Right cardiac atrium (tissue), 5 donors: ENCODE measurements at places on chromosomes 6 and 20.

GRCh38 chr6:117498159-117498558 is 15.7 kb downstream of the DCBLD1 start:
- DNase-seq = no peak

DNA sequence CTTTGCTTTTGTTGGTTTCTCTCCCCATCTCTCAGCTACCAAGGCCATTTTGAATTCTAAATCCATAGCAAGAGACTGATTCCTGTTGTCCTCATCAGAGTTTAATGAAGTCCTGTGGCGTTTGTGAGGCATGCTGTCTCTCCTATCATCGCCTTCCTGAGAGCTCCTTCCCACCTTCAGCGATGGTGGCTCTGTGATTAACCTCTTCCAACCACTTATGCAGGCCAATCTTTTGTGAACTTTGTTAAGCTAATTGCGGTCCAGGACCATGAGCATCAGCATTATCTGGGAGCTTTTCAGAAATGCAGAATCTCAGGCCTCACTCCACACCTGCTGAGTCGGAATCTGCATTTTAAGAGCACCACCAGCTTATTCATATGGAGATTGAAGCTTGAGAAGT is 272.5 kb upstream of the CDYL start:
- DNase-seq = no peak

- no peak for DNase-seq
Measured at GRCh38 chr6:81761197-81761596, 8.7 kb upstream of the TENT5A start.

- DNase-seq = no peak
Measured at GRCh38 chr6:146041282-146041681, 12.4 kb downstream of the GRM1 start.

GRCh38 chr6:170130201-170130621 is 160.7 kb downstream of the DLL1 start:
- no peak for DNase-seq

GRCh38 chr20:34703424-34704176 is 544 bp upstream of the TP53INP2 start:
- DNase-seq = no peak

GRCh38 chr20:3383878-3384495 is 23.5 kb downstream of the DNAAF9 start:
- DNase-seq = no peak

- DNase-seq = no peak
Measured at GRCh38 chr20:40207655-40208054, 481.4 kb downstream of the MAFB start.

- peak; percentile 83 for DNase-seq
Measured at GRCh38 chr20:20452254-20452676, 84.4 kb downstream of the INSM1 start.

DNA sequence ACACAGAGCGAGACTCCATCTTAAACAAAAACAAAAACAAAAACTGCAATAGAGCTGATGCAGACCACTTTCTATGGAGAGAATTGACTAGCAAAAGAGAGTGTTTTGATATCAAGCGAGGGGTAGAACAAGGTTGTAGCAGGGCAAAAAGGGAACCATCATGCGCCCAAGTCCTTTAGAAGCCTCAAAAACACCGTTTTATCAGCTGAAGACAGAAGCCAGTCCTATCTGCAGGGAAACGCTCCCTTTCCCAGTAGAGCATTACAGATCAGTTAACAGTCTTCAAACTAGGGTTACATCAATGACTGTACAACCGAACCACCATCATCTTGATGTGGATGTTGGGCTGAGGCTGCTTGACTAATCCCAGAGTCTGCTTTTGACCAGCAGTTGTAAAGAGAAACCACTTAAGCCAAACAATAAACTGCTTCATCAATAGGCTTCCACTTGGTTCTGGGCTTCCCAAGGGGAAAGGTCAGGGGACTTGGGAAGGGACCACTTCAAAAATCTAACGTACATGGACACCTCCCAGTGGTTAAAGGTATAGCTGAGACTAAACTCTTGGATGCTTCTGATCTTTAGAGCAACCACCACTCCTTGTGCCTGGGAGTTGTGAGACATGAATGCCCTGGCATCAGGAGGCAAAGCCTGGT is 59.6 kb upstream of the SPDEF start:
- no peak for DNase-seq

- DNase-seq = no peak
Measured at GRCh38 chr6:10320291-10320690, 94.6 kb downstream of the TFAP2A start.

- DNase-seq = no peak
Measured at GRCh38 chr6:73064266-73064665, 161.0 kb downstream of the KHDC1L start.

DNA sequence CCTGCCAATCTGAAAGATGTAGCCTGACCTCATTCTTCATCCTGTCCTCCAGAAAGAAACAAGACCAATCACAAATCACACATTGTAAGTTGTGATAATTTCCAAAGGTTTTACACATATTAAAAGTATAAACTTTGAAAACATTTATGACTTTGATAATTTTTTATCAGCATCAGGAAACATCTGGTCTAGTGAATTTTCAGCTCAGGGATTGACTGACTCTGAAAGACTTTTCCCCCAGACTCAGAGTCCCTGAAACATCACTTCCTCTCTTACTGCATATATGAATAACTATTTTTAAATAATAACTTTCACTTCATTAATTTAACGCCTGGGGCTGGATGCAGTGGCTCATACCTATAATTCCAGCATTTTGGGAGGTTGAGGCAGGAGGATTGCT is 48.5 kb upstream of the SSTR4 start:
- DNase-seq = no peak

GRCh38 chr20:41608606-41609005 is 9.6 kb downstream of the CHD6 start:
- DNase-seq = no peak

DNA sequence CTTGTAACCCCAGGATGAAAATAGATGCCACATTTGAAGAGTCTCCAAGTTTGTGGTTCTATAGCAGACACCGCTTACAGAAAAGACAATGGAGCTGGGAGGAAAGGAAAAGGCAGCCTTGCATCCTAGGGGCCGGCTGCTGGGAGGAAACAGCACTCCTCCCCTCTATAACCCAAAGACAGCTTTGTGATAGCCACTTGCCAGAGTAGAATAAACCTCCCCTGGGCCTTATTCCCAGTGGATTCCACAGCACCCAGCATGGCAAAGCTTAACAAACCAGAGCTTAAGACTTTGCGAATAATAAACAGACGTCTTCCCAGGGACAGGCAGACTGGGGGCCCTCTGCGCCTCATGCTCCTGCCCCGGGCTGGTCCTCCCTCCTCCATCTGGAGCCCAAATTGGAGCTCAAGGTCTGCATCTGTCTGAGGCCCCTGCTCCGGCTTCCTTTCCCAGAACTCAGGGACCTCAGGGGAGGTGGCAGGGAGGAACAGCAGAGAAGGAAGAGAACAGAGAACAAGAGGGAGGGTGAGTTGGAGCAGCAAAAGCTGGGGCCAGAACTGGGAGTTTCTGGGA is 8.8 kb upstream of the TAF8 start:
- no peak for DNase-seq

- DNase-seq = no peak
Measured at GRCh38 chr6:14729129-14729871, 516.6 kb upstream of the JARID2 start.

- no peak for DNase-seq
Measured at GRCh38 chr6:159119791-159120190, 49.4 kb upstream of the FNDC1 start.

DNA sequence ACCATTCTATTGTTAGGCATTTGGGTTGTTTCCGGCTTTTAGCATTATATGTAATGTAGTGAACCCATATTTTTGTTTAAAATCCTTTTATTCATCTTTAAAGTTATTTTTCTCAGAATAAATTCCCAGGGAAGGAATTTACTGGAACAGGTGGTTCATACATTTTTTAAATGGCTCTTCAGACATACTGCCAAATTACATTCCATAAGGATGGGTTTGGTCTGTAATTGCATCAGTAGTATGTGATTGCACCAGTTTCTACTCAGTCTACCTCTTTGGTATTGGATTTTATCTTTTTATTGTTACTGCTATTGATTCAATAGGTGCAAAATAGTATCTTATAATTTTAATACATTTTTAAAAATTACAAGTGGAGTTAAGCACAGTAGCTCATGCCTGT is 27.2 kb downstream of the BRPF3 start:
- DNase-seq = no peak

DNA sequence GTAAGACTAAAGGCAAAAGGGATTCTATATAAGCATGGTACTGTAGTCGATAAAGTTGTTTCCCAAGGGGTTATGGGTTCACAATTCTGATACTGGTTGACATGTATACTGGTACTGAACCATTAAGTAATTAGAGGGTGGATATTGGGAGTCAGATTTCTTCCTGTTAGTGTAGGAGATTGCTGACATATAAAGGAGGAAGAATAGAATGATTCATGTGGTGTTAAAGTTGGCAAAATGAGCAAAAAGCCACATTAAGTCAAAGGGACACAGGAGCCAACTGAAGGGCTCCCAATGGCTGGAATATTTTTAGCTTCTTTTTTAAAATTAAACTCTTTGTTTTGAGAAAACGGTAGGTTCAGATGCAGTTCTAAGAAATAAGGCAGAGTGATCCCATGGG is 161.8 kb upstream of the PRND start:
- DNase-seq = no peak

DNA sequence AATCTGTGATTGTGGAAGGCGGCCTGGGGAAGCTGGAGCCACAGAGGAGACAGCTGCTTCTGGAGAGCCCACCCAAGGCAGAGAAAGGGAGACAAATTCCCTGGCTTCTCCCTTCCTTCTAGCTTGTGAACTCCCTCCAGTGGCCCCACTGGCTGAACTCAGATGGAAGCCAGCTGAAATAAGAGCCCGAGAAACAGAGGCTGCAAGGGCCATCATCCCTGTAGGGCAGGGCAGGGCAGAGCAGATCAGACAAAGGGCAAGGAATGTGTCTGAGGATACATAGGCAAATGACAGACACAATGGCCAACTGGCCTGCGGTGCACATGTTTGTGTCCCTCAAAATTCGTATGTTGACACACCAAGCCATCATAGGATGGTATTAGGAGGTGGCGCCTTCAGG is 25.3 kb downstream of the MDFI start:
- DNase-seq = no peak

DNA sequence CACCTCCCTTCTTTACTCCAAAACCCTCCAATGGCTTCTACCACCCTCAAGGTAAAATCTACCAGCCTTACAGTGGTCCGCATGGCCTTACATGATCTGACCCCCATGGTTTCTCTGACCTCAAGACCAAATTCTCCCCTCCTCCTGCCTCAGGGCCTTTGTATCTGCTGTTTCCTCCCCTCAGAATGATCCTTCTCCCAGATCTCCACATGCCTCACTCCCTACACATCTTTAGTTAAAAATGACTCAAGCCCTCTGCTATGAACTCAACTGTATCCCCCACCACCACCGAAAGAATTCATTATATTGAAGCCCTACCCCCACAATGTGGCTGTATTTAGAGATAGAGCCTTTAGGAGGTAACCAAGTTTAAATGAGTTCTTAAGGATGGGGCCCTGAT is 4.1 kb downstream of the SLC23A2 start:
- no peak for DNase-seq

DNA sequence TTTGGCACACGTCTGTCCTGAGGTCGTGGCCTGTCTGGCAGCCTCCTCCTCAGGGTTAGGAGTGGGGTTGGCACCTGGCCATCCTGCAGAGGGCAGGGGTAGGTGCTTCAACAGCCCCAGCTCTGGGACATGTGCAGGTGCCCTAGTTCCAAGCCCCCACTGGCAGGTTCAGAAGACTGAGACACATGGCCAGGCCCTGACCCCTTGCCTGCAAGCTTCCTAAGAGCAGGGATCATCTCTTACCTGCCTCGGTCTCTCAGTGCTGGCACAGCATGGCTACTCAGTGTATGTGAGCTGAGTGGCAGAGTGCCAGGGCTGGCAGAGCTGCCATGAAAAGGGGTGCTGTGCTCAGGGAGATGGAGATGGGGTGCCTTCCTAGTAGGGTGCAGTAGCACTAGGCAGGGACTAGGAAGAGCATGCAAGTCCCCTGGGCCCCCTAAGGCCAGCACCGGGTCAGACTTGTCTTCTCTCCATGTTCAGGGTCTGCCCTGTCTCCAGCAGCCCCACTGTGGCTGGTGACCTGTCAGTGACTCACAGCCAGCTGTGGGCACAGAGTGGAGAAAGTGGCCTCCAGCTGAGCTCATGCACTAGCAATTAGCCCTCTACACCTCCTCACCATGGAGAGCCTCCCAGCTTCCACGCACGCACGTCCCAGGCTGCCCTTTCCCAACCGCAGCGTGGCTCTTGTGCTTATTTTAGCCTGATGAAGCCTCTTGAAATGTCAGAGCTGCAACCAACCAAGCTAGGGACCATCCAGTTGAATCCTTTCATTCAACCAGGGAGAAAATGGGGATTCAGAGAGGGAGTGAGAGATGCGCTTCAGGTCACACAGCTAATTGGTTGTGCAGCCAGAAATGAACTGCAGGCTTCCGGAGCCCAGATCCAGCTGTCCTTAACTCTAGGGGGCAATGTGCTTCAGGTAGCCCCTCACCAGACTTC is 116.6 kb downstream of the MRPL14 start:
- DNase-seq = peak; percentile 53

DNA sequence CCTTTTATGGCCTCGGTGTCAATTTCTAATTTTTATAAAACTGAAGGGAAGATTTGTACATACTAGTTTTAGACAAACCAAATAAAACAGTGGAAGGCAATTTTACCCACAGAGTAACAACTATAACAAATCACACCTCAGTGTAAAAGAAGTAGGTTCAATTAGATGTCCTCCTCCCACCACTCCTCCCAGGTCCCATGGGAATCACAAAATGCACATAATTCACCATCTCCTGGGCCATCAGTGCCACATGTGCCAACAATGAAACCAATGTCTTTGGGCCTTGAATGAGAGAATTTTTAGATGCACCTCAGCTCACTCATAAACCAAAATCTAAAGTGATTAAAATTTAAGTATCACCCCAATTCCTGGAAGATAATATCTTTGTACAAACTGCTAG is 267.8 kb downstream of the BTBD9 start:
- no peak for DNase-seq

GRCh38 chr20:61884571-61885389 is 180.9 kb downstream of the TAF4 start:
- DNase-seq = peak; percentile 42

DNA sequence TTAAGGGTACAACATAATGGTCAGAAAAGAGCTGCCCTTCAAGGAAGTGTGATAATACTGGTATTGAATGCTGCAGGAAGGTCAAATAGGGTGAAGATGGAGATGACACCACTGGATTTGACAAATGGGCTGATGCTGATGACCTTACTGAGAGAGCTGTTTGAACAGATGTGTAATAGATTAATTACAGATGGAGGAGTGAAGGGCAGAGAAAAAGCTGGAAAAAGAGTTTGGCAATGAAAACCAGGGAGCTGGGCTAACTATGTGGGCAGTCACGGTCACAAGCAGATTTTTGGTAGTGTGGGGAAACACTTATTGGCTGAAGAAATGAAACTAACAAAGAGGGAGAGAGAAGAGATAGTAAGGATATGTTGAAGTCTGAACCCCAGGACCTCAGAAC is 83.6 kb upstream of the ENPP5 start:
- DNase-seq = no peak

- DNase-seq = no peak
Measured at GRCh38 chr20:24718696-24719095, 230.4 kb upstream of the CST7 start.
